Stimulated activated CD8-positive, alpha-beta memory T cell treated with anti-CD3 and anti-CD28 coated beads, Interleukin-7, amount 100 ng/mL, for 1 hour (primary cell): ENCODE measurements at places on chromosomes 3 and 15.

- DNase-seq = no peak
Observed at GRCh38 chr15:80870893-80871292, 91.7 kb downstream of the CEMIP start.

GRCh38 chr3:13274551-13275332 is 145.4 kb downstream of the NUP210 start:
- no peak for DNase-seq

DNA sequence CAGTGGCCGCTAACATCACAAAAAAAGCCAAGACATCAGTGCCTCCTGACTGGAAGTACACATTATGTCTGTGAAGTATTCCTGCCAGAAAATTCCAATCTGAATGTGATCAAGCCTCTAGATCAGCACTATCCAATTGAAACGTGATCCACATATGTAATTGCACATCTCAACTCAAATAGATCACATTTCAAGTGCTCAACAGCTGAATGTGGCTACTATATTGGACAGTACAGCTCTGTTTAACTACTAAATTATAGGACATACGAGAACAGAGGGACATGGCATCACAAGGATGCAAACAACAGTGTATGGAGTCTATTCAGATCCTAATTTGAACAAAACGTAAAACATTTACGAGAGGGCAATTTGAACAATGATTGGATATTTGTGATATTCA is 542 bp upstream of the UBAP1L start:
- DNase-seq = no peak

GRCh38 chr3:153553605-153553945 is 391.5 kb downstream of the RAP2B start:
- DNase-seq = no peak

GRCh38 chr15:35547775-35548364 is 1.9 kb upstream of the DPH6 start:
- DNase-seq = no peak

GRCh38 chr3:38015984-38016383 is 13.5 kb downstream of the PLCD1 start:
- DNase-seq = no peak

DNA sequence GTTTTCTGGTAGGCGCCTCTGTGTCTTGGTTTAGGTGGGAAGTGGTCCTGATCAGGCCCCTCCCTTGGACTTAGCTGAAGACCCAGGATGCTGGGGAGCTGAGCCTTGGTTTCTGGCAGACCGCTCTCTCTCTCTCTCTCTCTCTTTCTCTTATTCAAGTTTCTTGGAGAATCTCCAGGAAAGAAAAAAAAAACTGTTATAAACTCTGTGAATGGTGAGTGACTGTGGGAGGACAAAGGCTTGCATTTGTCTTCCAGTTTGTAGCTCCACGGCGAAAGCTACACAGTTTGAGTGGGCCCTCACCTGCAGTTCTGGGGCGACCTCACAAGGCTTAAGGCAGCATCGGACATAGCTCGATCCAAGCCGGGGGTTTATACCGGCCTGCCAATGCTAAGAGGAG is 7.5 kb downstream of the DET1 start:
- no peak for DNase-seq
